Osteocyte (in vitro differentiated cells): ENCODE measurements at places on chromosomes 3 and 15. TPM values are rescaled to one million over a fixed set of nuclear protein-coding genes. Genes with fewer than 3 reads are reported as not detected.

ACVR2B gene
- total RNA-seq = 9.4 and 10.3 TPM in 2 replicates

BOC gene
- 17.9 and 22.4 TPM in 2 replicates for total RNA-seq

CYB561D2 gene
- 17.2 and 18.2 TPM in 2 replicates for total RNA-seq

COL6A6 gene
- not detected in 2 replicates for total RNA-seq

GABRG3 gene
- total RNA-seq = 0.19 and 0.24 TPM in 2 replicates

TMEM266 gene
- not detected in 2 replicates for total RNA-seq

GOLGA8J gene
- total RNA-seq = 0.34 TPM in 1 of 2 replicates, not detected in the other

SLC38A3 gene
- 3.9 and 4.5 TPM in 2 replicates for total RNA-seq

TPRG1 gene
- 0.46 and 1.6 TPM in 2 replicates for total RNA-seq

TRAIP gene
- total RNA-seq = 3.4 and 5.3 TPM in 2 replicates

REC114 gene
- total RNA-seq = not detected in 2 replicates

ATP13A5 gene
- not detected in 2 replicates for total RNA-seq

SHF gene
- total RNA-seq = 15.7 and 15.8 TPM in 2 replicates

SPINK8 gene
- not detected in 2 replicates for total RNA-seq

GRCh38 chr3:138408751-138409570, 25.5 kb upstream of the ESYT3 start:
- peaks cover 4% of the 10 kb centered on the region for H3K27me3 ChIP-seq
- H3K36me3 ChIP-seq = peaks cover 14% of the 10 kb centered on the region
- H3K27ac ChIP-seq = no peak overlapping the region
- no peak for DNase-seq
- H3K4me1 ChIP-seq = no peaks in the 10 kb centered on the region

GRCh38 chr3:25288413-25288812, 139.7 kb upstream of the RARB start:
- DNase-seq = no peak
- H3K4me3 ChIP-seq = no peak overlapping the region
- no peak overlapping the region for H3K27ac ChIP-seq
- H3K36me3 ChIP-seq = no peaks in the 10 kb centered on the region
- H3K4me1 ChIP-seq = peaks cover 37% of the 10 kb centered on the region
- no peaks in the 10 kb centered on the region for H3K27me3 ChIP-seq

- H3K36me3 ChIP-seq = peaks cover 10% of the 10 kb centered on the region
- no peak for DNase-seq
- no peaks in the 10 kb centered on the region for H3K4me1 ChIP-seq
- H3K4me3 ChIP-seq = no peak overlapping the region
- H3K27me3 ChIP-seq = no peaks in the 10 kb centered on the region
- no peak overlapping the region for H3K27ac ChIP-seq
These were observed 72.3 kb downstream of the CORO2B start for GRCh38 chr15:68650901-68651709.

GRCh38 chr15:39139431-39140059, 441.3 kb upstream of the THBS1 start:
- no peaks in the 10 kb centered on the region for H3K27me3 ChIP-seq
- H3K36me3 ChIP-seq = no peaks in the 10 kb centered on the region
- H3K27ac ChIP-seq = peak overlapping the region; percentile 76
- H3K4me3 ChIP-seq = no peak overlapping the region
- no peak for DNase-seq

- H3K27ac ChIP-seq = peak overlapping the region; percentile 68
- no peak overlapping the region for H3K4me3 ChIP-seq
- H3K27me3 ChIP-seq = no peaks in the 10 kb centered on the region
- peaks cover 43% of the 10 kb centered on the region for H3K4me1 ChIP-seq
These were observed 157.7 kb downstream of the THSD4 start for GRCh38 chr15:71272932-71273331.

DNA sequence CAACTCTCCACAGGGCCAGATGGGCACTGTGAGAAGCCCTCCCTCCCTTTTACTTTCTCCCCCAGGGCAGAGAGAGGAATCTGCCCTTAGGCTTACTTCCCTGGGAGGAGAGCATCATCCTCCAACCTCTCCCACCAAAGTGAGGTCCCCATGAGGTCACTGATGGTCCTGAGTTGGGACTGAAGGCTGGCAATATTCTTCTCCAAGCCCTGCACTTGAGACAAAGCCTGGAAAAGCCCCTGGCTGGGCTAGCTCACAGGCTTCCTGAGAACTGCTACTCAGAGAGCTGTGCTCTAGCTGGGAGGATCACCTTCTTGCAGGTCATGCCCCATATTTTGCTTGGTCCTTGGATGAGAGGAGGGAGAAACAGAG, 110.0 kb upstream of the MEF2A start:
- no peaks in the 10 kb centered on the region for H3K27me3 ChIP-seq
- no peaks in the 10 kb centered on the region for H3K36me3 ChIP-seq
- peaks cover 56% of the 10 kb centered on the region for H3K4me1 ChIP-seq
- peak; percentile 53 for DNase-seq
- H3K4me3 ChIP-seq = no peak overlapping the region

DNA sequence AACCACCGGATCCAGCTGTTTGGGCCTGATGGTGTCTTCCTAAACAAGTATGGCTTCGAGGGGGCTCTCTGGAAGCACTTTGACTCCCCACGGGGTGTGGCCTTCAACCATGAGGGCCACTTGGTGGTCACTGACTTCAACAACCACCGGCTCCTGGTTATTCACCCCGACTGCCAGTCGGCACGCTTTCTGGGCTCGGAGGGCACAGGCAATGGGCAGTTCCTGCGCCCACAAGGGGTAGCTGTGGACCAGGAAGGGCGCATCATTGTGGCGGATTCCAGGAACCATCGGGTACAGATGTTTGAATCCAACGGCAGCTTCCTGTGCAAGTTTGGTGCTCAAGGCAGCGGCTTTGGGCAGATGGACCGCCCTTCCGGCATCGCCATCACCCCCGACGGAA, 60.1 kb upstream of the CCR4 start:
- peaks cover 32% of the 10 kb centered on the region for H3K27me3 ChIP-seq
- no peak overlapping the region for H3K27ac ChIP-seq
- H3K4me1 ChIP-seq = peaks cover 2% of the 10 kb centered on the region
- no peak for DNase-seq

GRCh38 chr3:45145681-45146614, at the start of gene CDCP1:
TSS of gene CDCP1 (minus strand) at chr3:45146378. CDS start at chr3:45146287, 91 bp downstream.
- H3K4me1 ChIP-seq = peaks cover 12% of the 10 kb centered on the region
- no peak within 1 kb of the TSS for H3K27ac ChIP-seq
- DNase-seq = no peak
- peaks cover 30% of the 10 kb centered on the region for H3K27me3 ChIP-seq
- peak within 1 kb of the TSS; percentile 79 for H3K4me3 ChIP-seq

- no peaks in the 10 kb centered on the region for H3K27me3 ChIP-seq
- H3K4me1 ChIP-seq = peaks cover 15% of the 10 kb centered on the region
- no peak overlapping the region for H3K27ac ChIP-seq
- no peak for DNase-seq
- no peak overlapping the region for H3K4me3 ChIP-seq
These were observed 201.0 kb upstream of the UBE2E2 start for GRCh38 chr3:23002151-23002550.

DNA sequence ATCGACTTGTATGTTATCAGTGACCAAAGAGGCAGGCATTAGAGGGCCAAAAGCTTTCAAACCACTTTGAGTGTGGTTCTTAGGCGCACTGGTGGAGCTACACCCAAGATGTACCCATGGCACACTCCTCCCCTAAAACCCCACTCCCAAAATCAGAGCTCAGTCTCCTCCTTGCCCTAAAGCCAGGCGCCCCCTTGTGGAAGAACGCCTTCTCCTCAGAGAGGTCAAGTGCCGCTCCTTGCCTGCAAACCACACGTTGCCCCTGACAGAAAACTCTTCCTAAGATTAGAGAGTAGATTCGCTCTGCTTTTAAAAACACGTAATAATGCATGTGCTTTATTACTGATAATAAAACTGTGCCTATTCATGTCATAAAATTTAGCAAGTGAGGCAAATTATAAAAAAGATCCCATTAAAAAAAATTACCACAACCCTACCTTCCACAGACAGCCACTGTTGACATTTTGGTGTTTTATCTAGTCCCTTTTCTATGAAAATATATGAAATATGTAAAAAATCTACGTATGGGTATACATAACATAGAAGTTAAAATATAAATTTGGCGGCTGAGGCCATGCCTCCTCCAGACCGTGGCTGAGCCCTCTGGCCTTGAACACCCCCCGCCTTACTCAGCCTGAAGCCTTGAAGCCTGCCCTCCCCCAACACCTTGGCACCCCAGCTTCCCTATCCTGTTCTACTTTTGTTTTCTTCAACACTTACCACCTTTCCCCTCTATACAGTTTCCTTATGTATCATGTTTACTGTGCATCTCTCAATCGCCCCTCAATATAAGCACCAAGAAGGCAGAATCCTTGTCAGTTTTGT, 33.5 kb downstream of the BCL2L10 start:
- no peaks in the 10 kb centered on the region for H3K27me3 ChIP-seq
- peak; percentile 88 for DNase-seq
- no peak overlapping the region for H3K4me3 ChIP-seq
- H3K4me1 ChIP-seq = peaks cover 9% of the 10 kb centered on the region
- no peaks in the 10 kb centered on the region for H3K36me3 ChIP-seq

DNA sequence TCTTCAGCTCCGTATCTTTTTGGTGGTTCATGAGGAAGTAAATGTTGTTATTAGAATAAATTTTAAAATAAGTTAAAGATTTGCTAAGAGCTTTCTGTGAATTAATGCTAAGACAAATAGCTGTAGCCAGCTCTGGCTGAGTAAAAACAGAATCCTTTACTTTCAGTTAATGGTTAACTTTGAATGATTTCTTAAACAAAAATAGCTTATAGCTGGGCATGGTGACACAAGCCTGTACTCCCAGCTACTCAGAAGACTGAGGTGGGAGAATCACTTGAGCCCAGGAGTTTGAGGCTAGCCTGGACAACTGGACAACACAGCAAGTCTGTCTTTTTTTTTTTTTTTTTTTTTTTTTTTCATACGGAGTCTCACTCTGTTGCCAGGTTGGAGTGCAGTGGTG, 25.0 kb downstream of the TCAIM start:
- no peak overlapping the region for H3K4me3 ChIP-seq
- peaks cover 11% of the 10 kb centered on the region for H3K4me1 ChIP-seq
- no peaks in the 10 kb centered on the region for H3K27me3 ChIP-seq
- no peak overlapping the region for H3K27ac ChIP-seq
- no peak for DNase-seq

GRCh38 chr15:83092309-83092976, 15.0 kb upstream of the TM6SF1 start:
- no peaks in the 10 kb centered on the region for H3K4me1 ChIP-seq
- H3K4me3 ChIP-seq = no peak overlapping the region
- H3K36me3 ChIP-seq = peaks cover 2% of the 10 kb centered on the region
- no peak for DNase-seq

- H3K27ac ChIP-seq = no peak overlapping the region
- no peaks in the 10 kb centered on the region for H3K27me3 ChIP-seq
- peaks cover 15% of the 10 kb centered on the region for H3K4me1 ChIP-seq
- peaks cover 8% of the 10 kb centered on the region for H3K36me3 ChIP-seq
- DNase-seq = no peak
- H3K4me3 ChIP-seq = no peak overlapping the region
These were observed 30.3 kb upstream of the SCAANT1 start for GRCh38 chr3:63942528-63942927.

DNA sequence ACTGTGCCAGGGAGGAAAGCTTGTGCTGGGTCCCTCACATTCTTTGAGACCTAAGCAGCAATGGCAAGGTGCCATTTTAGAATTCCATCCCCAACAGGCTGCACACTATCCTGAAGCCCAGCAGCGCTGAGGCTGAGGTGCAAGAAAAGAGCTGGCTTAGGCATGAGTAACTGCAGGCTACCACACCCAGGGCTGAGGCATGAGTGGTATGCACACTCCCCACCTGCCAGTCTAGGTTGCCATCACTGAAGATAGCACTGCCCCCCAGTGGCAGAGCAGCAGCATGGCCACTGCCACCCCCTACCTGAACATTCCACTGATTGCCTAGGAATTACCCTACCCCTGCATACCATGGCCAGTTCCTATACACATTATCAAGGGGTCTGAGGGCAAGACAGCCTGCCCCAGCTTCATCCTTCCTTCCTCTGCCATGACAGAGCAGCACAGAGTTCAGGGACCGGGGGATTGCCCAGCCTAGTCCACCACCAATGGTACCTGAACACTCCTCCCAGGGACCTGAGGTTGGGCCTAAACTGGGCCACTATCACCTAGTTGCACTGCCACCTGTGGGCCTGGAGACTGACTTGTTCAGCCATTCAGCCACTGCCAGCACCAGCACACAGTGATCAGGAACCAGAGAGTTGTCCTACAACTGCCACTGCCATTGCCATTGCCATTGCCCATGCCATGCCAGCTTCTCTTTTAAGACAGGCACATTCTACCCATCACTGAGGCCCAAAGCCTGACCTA, 129.8 kb downstream of the SATB1 start:
- H3K36me3 ChIP-seq = peaks cover 10% of the 10 kb centered on the region
- no peaks in the 10 kb centered on the region for H3K4me1 ChIP-seq
- H3K27me3 ChIP-seq = no peaks in the 10 kb centered on the region
- H3K4me3 ChIP-seq = no peak overlapping the region

DNA sequence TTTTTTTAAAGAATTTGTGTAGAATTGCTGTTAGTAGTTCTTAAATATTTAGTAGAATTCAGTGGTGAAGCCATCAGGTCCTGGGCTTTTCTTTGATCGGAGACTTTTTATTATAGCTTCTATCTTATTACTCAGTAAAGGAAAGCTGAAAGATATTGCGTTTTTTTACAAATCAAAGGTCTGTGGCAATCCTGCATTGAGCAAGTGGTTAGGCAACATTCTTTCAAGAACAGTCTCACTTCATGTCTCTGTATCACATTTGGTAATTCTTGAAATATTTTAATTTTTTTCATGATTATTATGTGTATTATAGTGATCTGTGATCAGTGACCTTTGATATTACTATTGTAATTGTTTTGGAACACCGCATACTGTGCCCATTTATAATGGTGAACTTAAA, 140.8 kb downstream of the UNC13C start:
- no peaks in the 10 kb centered on the region for H3K4me1 ChIP-seq
- no peaks in the 10 kb centered on the region for H3K36me3 ChIP-seq
- no peaks in the 10 kb centered on the region for H3K27me3 ChIP-seq

- H3K36me3 ChIP-seq = peaks cover 36% of the 10 kb centered on the region
- H3K4me3 ChIP-seq = no peak overlapping the region
- DNase-seq = no peak
- H3K27ac ChIP-seq = no peak overlapping the region
These were observed 33.1 kb upstream of the MYO5C start for GRCh38 chr15:52328680-52329079.

DNA sequence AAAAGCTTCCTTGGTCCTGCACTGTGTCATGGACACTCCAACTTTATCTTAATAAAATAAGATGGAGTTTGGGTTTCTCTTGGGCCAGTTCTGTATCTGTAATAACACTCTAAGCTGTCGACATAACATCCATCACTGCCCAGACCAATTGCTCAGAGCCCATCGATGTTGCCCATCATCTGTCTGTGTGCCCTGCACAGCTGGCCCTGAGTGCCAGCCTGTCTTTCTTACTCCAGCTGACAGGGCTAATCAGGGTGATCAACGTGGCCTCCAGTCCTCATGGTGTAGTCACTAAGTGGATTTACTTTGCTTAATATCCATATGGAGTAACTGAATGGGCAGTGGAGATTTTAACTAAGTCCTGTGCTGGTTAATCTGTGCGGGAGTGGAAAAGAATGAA, 419.8 kb upstream of the TPM1 start:
- no peak overlapping the region for H3K4me3 ChIP-seq
- H3K27ac ChIP-seq = no peak overlapping the region
- no peak for DNase-seq
